A549 (cell line): ENCODE measurements at places on chromosomes 12 and 14.

GRCh38 chr14:73358187-73358586, 100.2 kb downstream of the NUMB start:
- no peak for DNase-seq

GRCh38 chr12:59742841-59743240, 147.0 kb downstream of the SLC16A7 start:
- no peak for DNase-seq

DNA sequence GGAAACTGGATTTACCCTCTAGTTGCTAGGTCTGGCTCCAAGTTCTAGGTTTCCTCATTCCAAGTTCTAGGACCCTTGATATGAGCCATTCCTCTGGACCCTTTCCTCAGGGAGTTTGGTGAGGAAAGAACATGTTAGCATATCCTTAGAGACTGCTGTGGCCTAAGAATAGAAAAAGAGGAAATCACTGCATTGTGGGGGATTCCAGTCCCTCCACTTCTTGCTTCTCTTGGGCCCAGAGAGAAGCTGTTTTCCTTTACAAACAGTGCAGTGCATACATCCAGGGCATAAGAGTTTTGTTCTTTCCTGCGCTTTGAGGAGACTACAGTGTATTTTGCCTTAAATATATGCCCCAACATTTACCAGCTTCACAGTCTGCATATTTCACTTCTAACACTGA, 59.0 kb downstream of the LLPH start:
- no peak for DNase-seq

GRCh38 chr14:73713803-73714655, at the start of gene PNMA1:
TSS of gene PNMA1 (minus strand) at chr14:73714384. CDS start at chr14:73713639, 745 bp downstream.
- DNase-seq = peak; percentile 82

- peak; percentile 36 for DNase-seq
Measured at GRCh38 chr12:71636704-71637115, 26.9 kb downstream of the ZFC3H1 start.

DNA sequence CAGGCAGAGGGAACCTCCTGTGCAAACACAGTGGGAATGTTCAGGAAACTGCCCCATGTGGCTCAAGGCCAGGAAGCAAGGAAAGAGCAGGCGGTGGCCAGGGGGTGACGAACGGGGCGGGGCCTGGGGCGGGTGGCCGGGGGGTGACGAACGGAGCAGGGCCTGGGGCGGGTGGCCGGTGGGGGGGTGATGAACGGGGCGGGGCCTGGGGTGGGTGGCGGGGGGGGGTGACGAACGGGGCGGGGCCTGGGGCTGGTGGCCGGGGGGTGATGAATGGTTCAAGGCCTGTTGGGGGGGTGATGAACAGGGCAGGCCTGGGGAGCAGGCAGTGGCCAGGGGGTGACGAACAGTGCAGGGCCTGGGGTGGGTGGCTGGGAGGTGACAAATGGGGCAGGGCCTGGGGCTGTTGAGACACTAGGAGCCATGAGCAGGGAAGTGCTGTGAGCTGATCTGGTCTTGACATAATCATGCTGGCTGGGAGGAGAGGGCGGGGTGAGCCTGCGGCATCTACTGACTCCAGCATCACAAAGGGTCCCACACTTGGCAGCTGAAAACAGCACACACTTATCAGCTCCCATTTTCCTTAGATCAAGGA, 62.7 kb upstream of the FBRSL1 start:
- DNase-seq = no peak

GRCh38 chr14:68603533-68604360, 189.1 kb downstream of the ZFP36L1 start:
- DNase-seq = no peak

- DNase-seq = no peak
Measured at GRCh38 chr12:67038486-67038885, 230.7 kb upstream of the CAND1 start.

DNA sequence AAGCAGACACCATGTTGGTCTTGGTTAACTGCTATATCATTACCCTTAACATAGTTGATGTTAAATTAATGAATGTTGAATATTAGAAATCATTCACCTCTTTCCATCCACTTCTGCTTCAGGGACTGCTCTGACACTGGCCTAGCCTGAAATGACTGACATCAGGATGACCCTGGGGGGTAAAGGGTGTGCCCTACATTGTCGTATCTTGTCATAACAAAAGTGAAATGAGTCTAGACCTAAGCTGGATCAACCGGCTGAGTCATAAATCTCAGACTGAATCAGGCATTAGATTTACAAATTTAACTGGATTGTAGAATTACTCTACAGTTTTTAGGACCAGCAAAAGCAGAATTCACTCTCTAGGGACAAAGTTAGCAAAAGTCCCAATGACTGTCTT, 35.3 kb downstream of the KICS2 start:
- peak; percentile 53 for DNase-seq

DNA sequence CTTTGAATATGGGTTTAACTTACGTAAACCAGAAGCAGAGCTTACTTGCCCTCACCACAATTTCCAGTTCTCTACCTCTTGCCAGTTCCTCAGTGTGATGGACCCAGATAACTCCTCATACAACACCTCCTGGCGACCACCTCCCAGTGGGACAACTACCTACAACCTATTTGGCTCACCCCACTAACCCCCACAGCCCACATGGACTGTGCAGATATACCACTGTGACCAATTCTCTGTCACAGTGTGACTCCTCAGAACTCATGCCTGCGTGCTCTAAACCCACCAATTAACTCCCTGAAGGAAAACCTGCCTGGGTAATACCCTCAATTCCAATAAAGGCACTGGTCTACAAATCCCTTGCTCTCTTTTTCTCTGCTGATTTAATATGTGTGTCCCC, 311.7 kb downstream of the DIO2 start:
- DNase-seq = no peak

DNA sequence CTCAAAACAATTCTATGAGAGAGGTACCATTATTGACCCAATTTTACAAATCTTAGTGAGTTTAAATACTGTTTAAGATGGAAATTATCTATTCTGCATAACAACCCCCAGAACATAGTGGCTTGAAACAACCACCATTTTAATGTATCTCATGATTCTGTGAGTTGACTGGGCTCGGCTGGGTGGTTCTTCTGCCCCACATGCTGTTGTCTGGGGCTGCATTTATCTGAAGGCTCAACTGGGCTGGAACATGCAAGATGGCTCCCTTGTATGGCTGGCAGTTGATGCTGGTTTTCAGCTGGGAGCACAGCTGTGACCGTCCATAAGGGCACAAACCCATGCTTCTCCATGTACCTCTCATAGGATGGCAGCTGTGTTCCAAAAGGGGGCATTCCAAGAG, 82.2 kb downstream of the DRAM1 start:
- no peak for DNase-seq

DNA sequence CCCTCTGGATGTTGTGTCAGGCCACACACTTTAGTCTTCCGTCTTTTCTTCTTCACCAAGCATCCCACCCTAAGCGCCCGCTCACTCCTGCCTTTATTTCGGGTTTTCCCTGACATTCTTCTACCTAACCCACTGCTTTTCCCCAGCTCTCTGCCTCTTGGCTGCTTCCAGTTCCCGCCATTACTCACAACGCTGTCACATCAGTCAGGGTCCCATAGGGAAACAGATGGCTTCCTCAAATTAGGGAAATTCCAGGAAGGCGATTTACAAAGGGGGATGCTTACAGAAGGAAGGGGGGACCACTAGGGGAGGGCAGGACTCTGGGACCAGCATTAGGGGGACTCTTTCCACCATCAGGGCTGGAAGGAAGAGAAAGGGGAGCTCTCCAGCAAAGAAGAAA, 9.2 kb upstream of the PPP1R13B start:
- DNase-seq = no peak

DNA sequence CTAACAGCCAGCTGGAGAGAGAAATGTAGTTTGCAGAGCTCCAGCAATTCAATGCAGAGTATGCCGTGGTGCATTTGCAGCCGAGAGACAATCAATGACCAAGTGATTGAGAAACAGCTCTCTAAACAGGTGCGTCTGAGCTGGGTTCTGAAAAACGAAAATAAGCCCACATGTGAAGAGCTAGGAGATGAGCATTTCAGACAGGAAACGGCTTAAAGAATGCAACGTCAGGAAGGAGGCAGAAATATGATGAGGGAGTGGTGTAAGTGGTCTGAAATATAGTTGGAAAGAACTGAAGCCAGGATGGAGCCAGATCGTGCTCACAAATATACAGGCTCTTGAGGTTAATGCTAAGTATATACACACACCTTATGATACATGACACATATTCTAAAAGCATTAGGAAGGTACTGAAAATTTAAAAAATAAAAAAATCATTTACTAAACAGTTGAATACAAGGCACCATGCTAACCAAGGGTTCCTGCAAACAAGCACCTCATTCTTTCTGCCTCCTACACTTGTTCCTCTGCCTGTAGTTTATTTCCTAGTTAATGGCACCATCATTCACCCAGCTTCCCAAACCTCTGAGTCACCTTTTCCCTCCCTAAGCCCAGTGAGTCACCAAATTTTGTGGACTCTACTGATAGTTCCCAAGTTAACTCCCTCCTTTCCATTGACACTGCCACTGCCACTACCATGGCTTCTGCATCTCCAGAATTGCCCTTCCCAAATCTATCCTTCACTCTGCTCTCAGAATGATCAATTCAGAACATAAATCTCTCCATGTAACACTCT, 2.3 kb upstream of the GARIN2 start:
- DNase-seq = peak; percentile 72

DNA sequence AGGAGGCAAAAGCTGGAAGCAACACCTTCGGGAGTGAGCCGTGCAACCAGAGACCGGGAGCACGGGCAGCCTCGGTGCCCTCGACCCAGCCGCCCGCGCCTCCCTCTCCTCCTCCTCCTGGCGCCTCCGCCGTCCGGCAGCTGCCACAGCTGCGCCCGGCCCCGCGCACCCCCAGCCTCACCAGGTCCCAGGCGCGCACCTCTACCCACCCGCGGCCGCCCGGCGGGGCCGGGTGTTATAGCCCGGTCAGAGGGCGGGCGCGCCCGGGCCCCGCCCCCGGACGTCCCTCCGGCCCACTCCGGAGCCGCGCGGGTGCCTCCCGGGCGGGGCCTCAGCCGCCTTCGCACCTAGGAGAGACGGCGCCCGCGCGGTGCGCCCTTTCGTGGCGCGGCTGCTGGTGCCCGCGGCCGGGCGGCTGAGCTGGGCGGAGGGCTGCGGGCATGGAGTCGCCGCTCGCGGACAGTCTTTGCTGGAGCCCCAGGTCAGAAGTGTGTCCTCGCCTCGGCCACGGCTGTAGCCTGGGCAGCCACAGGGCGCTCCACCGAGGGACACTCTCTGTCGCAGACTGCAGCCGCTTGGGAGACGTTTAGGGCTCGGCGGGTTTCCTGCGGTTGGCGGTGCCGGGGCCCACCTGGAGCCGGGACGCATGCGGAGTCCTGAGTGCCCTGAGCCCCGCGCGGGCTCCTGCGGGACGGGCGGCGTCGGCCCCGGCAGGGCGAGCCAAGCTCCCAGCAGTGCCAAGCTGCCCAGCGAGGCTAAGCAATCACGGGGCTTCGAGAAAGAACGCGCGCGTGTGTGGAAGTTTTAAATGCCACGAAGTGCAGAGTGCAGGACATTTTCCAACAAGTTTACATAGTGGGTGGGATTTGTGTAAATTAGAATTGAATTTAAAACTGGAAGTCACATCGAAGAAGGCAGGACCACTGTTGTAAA, at the start of gene CPM:
Gene CPM (minus strand): TSS at position 211 of the 933 bp plus-strand sequence. CDS start 334 bp downstream, outside the sequence.
- DNase-seq = peak; percentile 78

DNA sequence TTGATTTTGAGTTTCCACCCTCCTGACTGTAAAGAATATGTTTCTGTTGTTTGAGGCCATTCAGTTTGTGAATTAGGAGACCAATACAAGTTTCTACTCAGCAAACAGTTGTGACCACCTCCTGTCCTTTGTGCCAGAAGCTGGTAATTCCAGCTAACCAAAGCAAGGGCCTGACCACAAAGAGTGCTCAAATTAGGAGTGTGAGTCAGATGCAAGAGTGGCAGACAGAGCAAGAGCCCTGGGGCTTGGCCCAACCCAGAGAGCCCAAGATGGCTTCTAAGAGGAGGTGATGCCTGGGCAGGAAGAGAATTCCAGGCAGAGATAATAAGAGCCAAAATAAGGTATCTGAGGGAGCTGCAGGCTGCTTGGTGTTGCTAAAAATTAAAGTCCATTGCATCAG, 77.7 kb upstream of the C14orf132 start:
- no peak for DNase-seq

GRCh38 chr14:60705100-60705499, 19.1 kb downstream of the SIX4 start:
- DNase-seq = no peak

DNA sequence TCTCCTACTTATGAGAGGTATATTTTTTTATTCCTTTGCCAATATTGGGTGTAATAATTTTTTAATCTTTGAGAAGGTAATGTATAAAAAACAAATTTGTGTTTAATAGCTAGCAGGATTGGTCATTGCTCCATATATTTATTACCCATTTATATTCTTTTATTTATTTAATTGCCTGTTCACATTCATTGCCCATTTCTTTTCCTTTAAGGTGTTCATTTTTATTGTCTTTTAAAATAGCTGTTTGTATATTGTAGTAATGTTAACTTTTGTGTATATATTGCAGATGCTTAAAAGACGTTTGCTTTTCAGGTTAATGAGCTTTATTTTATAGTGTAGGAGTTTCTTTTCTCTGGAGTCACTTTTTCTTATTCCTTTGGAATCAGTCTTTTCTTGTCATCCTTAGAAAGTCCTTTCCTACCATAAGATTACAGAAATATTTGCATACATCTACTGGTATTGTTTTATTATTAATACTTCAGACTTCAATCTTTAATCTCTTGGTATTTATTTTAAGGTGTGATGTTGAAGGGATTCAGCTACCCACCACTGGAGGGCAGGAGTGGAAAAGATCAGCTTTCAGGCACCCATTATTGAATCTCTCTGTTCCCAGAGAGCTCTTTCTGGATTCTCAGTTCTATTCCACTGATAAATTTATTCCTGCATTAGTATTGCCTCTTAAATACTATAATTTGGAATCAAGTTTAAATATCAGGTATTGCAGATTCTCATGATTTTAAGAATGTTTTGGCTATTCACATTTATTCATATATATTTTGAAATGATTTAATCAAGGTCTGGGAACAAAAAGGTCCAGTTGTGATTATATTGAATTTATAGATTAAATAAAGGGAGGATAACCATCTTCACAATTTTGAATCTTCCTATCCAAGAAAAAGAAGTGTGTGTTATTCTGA, 17.3 kb downstream of the PPM1A start:
- DNase-seq = no peak

GRCh38 chr12:21130998-21131397, at the start of gene SLCO1B1:
TSS of gene SLCO1B1 (plus strand) at chr12:21131194. CDS start at chr12:21141575, 10,381 bp downstream.
- no peak for DNase-seq
